ENCODE measurements at places on chromosomes 2 and 18. TPM values are rescaled to one million over a fixed set of nuclear protein-coding genes. Genes with fewer than 3 reads are reported as not detected.

The BMP10 gene
- total RNA-seq = not detected

The IGFBP5 gene
- not detected for total RNA-seq

- H3K4me1 ChIP-seq = no peaks in the 10 kb centered on the region
- no peak for DNase-seq
- no peak overlapping the region for H3K27ac ChIP-seq
- no peaks in the 10 kb centered on the region for H3K36me3 ChIP-seq
Measured at GRCh38 chr2:181686576-181687185, 6.4 kb upstream of the NEUROD1 start.

DNA sequence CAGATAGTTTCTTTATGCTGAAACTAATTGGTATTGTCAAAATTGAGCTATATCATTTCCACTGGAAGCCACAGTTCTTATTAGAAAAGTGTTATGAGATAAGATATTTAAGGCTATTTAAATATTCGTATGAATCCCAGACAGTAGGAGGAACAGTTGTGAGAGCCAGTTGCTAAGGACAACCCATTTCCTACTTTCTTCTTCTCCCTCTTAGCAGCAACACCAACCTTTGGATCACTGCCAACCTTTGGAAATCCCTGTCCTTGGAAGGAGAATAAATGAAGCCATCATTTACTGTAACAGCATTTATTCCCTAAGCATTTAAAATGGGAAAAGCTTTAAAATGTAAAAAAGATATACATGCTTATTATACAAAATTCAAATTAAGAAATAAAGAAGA lies 85.8 kb downstream of the PLCL1 start:
- H3K27ac ChIP-seq = no peak overlapping the region
- no peak overlapping the region for H3K4me3 ChIP-seq
- H3K36me3 ChIP-seq = no peaks in the 10 kb centered on the region

GRCh38 chr2:28351621-28352020 lies 41.0 kb upstream of the FOSL2 start:
- H3K4me3 ChIP-seq = no peak overlapping the region
- DNase-seq = no peak
- no peak overlapping the region for H3K27ac ChIP-seq
- peaks cover 17% of the 10 kb centered on the region for H3K4me1 ChIP-seq
- no peaks in the 10 kb centered on the region for H3K27me3 ChIP-seq
